Stimulated activated CD4-positive, alpha-beta T cell treated with anti-CD3 and anti-CD28 coated beads, Interleukin-15, amount 100 ng/mL, for 48 hours (primary cell): ENCODE measurements at places on chromosomes 5 and 9.

GRCh38 chr5:73265641-73266040 lies 92.6 kb downstream of the TMEM174 start:
- DNase-seq, result no peak

GRCh38 chr5:116788851-116789403 lies 214.3 kb upstream of the SEMA6A start:
- DNase-seq, result no peak

GRCh38 chr9:135139366-135139959 lies 52.0 kb downstream of the OLFM1 start:
- DNase-seq, result no peak

DNA sequence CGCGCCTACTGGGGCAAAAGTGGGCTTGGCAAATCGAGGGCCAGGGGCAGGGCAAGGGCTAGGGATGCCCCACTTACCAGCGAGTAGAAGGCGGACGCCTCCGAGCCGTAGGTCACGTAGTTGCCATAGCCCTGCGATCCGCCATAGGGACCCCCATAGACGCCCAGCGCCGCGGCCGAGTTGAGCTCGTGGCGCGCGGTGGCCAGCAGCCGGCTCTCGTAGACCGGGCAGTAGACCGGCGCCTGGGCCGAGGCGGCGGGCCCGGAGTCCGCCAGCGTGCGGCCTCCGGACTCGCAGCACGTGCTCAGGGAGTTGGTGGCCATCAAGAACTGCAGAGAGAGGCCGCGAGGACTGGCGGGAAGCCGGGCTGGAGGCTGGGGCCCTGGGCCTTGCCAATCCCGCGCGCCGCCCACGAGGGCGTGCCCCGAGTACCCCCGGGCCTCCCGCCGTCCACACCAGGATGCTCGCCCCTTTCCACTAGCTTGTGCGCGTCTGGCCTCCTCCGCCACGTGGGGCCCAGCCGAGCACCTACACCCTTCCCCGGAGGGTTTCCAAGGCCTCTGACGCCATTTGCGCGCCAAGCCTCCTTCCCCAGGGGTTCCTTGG lies 891 bp downstream of the IRX4 start:
- DNase-seq, result no peak

GRCh38 chr5:133851521-133851920 lies 116.9 kb downstream of the C5orf15 start:
- DNase-seq, result no peak

- no peak for DNase-seq
Observed at GRCh38 chr9:136365775-136366222, 2.3 kb upstream of the DNLZ start.

DNA sequence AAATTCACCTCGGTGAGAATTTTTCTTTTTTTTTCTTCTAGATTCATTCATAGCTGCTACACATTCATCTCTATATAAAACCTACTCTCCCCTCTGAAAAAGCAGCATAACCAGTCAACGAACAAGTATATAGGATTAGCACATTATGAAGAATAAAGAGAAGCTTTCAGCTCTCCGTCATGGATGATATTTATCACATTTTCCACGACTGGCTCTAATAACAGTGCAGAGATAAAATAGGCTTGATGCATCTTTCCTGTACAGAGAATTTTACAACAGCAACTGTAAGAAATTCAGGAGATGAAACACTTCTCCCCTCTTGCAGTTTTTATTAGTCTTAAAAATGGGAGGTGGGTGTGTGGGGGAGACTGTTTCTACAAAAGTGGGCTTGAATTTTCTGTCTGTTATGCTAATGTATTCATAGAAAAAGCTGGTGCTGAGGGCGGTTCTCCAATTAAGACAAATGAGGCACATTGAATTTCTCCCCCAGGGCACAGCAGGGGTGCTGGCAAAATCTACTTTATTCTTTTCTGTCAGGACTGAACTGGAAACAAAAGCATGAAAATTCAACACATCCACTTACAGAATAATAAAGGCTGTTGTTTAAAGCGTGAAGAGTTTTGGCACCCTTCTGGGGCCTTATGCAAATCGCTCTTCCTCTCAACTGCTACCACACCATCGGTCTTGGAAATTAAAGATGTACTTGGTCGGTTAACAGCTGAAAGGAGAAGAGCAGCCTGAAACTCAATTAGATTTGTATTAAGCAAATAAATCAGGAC lies 233.9 kb upstream of the ZNF608 start:
- DNase-seq, result no peak

- DNase-seq, result no peak
Observed at GRCh38 chr5:14165375-14166106, 22.4 kb downstream of the TRIO start.

- DNase-seq, result no peak
Observed at GRCh38 chr9:33498387-33498786, 24.7 kb upstream of the NOL6 start.

- DNase-seq, result peak; percentile 7
Observed at GRCh38 chr9:95048225-95049087, 269.1 kb downstream of the FANCC start.

DNA sequence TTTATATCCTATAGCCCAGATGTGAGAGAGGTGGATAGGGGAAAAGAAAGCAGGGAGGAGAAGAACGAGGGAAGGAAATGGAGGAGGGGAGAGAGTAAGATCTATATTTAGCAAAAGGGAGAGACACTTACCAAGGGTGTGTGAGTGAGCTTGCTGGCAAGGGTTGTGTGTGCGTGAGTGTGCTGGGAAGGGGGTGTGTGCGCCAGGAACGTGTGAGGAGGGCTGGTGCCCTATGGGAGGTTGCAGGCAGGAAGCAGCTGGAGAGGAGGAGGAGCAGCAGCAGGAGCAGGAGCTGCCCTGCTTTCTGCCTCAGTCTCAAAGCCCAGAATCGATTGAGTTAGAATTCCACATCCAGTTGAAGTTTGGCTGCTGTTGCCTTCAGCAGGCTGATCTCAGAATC lies 148.3 kb upstream of the RUSC2 start:
- DNase-seq, result no peak

- DNase-seq, result no peak
Observed at GRCh38 chr5:171906703-171907590, 99.5 kb downstream of the FBXW11 start.

- DNase-seq, result no peak
Observed at GRCh38 chr5:80703291-80703690, 48.5 kb upstream of the DHFR start.

- no peak for DNase-seq
Observed at GRCh38 chr5:132076983-132077382, 3.4 kb downstream of the CSF2 start.

GRCh38 chr5:6752782-6753181 lies 39.5 kb downstream of the TENT4A start:
- DNase-seq, result no peak

- no peak for DNase-seq
Observed at GRCh38 chr9:27785714-27786100, 212.4 kb upstream of the C9orf72 start.

GRCh38 chr5:140926443-140927227 lies 536 bp downstream of the PCDHAC1 start:
- DNase-seq, result peak; percentile 27

DNA sequence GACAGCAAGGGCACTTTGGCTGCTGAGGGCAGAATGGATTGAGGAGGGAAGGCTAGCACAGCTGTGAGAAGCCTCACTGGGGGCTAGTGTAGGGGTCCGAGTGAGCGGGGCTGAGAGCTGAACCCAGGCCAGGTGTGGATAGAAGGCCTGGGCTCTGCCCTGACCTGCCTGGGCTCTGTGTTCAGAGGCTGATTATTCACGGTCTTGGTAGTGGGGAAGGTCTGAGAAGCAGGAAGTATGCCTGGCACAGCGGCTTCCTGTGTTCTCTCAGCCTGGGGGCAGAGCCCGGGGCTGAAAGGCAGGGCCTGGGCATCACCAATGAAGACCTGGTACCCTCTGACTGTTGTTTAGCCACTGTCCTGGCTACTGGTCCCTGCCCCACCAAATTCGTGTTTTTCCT lies 136.4 kb upstream of the TBC1D2 start:
- DNase-seq, result no peak

- DNase-seq, result no peak
Observed at GRCh38 chr9:24912767-24913166, 367.1 kb upstream of the IZUMO3 start.

GRCh38 chr5:141182248-141182647 lies at the start of gene PCDHB16:
Gene PCDHB16 (plus strand): TSS chr5:141182387. CDS start chr5:141182560, 173 bp downstream.
- no peak for DNase-seq

GRCh38 chr5:32020271-32020670 lies 153.8 kb downstream of the GOLPH3 start:
- DNase-seq, result no peak

DNA sequence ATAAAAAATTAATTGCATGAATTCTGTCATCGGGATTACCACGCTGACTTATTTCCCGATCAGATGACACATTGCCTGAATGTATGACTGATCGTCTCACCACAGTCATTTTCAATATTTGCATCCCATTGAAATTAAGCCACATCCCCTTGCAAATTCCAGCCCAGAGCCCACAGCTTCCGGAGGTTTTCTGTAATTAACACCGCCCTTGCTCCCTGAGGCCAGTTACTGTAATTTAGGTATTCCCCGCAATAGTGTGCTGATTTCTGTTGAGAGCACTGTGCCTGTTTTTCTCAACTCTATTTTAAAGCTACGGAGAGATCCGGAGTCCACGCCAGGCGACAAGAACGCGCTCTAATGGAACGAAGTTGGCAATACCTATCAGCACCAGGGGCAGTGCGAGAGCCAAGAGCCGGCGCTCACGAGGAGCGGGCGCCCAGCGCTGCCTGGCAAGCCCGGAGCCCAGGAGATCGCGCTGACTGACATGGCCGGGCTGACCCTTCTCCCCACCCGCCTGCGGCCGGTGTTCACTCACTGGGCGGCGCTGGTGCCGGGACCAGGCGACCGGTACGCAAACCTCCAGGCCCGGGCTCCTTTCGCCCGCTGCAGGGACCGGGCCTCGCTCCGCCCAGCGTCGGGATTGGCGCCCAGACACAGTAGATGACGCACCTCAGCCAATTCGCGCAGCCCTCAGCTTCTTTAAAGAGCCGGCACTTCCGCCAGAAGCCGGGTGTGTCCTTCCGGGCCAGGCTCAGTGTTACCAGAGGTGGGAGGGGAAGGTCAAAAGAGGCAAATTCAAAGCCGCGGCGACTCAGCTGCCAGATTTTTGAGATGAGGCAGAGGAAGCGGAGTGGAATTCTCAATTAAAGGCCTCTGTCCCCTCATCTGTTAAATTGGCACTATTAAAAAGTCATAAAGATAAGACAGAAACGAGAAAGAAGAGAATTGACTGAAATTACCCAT lies at the start of gene PLGRKT:
TSS of gene PLGRKT (minus strand) at position 672 of the 963 bp plus-strand sequence. CDS start 5,948 bp downstream, outside the sequence.
- DNase-seq, result peak; percentile 88

DNA sequence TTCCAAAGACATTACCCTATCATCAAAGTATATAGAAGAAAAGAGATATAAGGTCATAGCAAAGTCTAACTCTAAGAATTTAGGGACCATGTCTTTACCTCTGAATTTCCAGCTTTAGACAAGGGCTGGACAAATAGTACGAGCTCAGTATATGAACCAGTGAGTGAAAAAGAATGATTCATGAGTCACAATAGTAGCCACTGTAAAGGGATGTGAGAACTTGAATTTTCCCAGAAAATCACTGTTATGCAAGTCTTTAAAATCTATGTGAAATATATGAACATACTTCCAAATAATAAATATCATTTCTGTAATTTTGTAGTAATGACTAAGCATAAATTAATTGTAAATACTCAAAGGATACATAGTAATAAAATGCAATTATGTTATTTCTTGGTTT lies 305.9 kb upstream of the PRR16 start:
- DNase-seq, result no peak

DNA sequence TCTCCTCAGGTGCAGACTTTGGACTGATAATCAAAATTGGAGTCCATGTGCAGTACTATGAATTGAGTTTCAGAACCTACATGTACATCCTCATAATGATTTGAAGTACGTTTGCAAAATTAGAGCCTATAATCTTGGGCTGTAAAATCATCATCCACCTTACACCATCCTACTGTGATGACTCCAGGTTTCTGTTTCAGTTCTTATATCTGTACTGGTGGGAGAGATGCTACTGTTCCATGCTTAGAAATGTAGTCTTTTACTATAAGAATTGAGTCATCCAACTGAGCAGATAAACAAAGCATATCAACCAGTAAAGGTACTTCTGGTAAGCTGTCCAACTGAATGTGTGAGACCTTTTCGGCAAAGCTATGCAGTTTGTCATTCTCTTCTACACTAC lies 586.3 kb upstream of the FAM174A start:
- no peak for DNase-seq

DNA sequence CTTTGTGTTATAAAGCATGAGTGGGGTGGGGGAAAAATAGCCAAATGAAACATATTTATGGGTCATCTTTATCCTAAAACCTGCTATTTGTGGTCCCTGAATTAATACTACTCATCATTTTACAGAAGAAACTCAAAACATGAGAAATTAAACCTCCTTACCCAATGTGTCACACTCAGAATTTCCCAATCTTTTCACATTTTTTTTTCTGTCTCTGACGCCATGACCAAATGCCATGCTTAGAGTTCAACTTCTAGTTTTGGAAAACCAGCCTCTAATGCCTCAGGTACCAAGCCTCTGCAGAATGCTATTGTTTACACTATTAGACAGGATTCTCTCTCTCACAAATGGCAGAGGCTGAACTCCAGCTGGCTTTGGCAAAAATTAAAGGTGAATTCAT lies 505.5 kb upstream of the WWC1 start:
- no peak for DNase-seq

GRCh38 chr5:125478599-125478998 lies 732.2 kb upstream of the ZNF608 start:
- DNase-seq, result no peak

DNA sequence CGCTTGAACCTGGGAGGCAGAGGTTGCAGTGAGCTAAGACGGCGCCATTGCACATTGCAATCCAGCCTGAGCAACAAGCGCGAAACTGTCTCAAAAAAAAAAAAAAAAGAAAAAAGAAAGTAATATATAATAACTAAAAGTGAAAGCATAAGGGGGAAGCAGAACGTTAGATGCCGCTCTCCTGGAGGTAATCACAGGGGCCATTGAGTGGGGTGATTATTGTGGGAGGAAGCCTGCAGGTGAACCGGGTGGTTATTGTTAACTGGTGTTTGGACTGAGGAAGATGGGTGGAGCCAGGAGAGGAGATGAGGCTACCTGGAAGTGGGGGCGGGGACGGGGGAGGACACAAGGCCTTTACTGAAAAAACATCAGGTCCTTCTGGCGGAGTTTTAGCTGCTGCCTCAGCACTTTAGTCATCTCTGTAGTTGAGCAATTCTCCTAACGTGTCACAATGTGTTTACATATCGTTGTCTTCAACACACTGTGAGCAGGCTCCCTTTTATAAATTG lies 5.3 kb upstream of the TJP2 start:
- peak; percentile 70 for DNase-seq

DNA sequence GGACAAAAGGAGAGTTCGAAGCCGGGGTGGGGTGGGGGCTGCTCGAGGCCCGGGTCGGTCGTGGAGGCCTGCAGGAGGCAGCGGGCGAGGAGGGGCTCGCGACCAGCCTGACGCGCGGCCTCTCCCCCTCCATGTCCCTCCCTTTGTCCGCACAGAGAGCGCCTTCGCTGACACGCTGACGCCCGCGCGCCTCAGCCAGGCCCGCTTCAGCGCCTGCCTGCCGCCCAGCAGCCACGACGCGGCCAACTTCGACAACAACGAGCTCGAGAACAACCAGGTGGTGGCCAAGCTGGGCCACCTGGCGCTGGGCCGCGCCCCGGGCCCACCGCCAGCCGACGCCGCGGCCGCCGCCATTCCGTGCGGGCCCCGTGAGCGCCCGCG lies 42.2 kb downstream of the NEURL1B start:
- DNase-seq, result no peak

GRCh38 chr9:91809581-91810285 lies 140.3 kb downstream of the ROR2 start:
- DNase-seq, result no peak
